Stimulated activated CD4-positive, alpha-beta T cell treated with anti-CD3 and anti-CD28 coated beads, TNF-alpha, amount 100 ng/mL, for 24 hours (primary cell): ENCODE measurements at places on chromosomes 7 and 10.

GRCh38 chr7:102175423-102176170, 111.1 kb upstream of the SH2B2 start:
- no peak for DNase-seq

DNA sequence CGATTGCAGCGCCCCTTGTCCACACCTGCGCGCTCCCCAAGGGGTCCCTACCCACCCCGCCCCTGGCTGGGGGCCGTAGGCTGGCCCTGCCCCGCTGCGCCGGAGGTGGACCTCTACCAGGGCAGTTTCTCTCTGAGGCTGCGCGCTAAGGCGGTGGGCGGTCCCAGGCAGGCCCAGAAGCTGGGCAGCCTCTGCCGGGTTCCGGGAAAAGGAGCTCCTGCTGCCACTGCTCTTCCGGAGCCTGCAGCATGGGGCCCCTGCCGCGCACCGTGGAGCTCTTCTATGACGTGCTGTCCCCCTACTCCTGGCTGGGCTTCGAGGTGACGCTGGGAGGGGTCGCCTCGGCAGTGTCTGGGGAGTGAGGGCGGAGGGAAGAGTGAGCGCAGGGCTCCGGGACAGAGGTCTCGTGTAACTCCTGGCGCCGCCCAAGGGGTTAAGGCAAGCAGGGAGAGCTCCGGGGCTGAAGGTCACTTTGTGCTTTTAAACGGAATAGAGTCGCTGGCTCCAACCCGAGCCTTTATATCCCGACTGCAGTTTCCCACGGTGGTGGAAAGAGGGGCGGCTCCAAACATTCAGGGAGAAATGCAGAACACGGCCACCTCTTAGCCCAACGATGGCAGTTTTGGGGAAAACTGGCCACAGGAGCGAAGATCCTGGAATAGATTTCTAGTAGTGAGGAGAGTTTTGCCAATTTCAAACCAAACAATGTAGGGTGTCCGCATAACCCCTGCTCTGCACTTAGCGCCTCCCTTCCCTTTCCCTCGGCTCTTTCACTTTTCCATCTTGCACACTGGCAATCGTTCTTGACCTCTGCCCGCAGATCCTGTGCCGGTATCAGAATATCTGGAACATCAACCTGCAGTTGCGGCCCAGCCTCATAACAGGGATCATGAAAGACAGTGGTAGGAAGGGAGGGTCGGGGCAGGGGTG, at the start of gene GSTK1:
TSS of gene GSTK1 (plus strand) at position 176 of the 930 bp plus-strand sequence. CDS start at position 249, 73 bp downstream.
- peak; percentile 71 for DNase-seq

DNA sequence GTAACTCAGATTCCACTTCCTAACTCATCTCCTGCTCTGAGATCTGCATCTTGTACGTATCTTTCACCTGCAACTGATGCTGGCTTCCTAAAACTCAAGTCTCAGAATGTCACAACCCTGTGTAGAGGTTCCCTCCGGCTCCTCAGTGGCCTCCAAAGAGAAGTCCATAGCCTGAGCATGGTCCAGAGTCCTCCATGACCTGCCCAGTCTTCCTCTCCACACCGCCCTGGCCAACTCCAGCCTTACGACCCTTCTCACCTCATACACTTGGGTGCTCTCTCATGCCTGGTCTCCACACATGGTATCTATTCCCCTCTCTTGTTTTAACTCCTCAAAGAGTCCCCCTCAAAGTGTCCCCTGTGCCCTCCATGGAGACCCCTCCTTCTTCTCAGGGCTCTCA, 41.9 kb downstream of the RAMP3 start:
- no peak for DNase-seq

GRCh38 chr10:72847681-72848080, 45.9 kb upstream of the OIT3 start:
- DNase-seq: no peak

DNA sequence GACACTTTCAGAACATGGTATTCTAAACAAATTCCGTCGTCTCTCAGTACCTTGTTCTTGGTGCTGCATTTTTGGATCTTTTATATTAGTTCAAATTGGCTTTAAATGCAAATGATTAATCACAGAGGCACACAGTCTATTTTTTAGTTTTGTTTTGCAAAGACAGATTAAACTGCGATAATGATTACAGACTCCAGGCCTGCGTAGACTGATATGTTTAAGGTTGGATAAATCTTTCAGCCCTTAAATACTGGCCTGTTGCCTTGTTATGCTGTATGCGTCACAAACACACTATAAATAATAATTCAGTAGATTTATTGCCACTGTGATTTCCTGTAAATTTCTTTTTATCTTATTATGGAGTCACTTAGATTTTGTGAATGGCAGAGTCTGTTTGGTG, 19.3 kb downstream of the CACNB2 start:
- DNase-seq: no peak

- DNase-seq: no peak
Observed at GRCh38 chr7:2706685-2707126, 18.7 kb downstream of the AMZ1 start.

- DNase-seq: no peak
Observed at GRCh38 chr10:121368347-121369025, 229.8 kb downstream of the FGFR2 start.

DNA sequence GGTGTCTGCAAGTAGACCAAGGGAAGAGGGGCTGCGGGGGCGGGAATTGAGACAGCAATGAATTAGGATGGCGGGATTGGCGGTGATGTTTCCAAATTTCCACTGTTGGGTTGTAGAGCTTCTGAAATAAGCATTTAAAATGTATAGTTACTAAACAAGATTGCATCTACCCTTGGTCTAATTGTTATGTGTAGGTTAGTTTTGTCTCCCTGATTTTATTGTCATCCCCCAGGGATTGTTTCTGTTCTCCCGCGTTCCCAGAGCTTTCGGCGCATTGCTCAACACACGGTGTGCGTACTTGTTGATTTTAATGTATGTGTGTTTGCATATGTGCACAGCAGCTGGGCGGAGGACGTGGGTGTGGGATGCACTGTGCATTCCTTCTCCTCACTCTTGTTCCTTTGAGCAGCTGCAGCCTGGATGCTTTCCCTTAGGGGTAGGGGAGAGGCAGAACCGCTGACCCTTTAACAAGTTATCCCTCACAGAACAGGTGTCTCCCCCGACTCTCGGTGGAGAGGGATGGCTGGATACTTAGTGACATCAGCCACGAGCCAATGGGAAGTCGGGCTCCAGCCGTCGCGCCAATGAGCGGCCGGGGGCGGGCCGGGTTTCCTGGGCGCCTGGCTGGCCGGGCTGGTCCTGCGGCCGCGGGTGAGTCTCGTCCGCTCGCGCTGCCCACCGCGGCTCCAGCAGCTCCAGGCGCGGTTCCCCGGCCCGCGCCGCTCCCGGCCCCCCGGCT, at the start of gene TSPAN33:
TSS of gene TSPAN33 (plus strand) at position 613 of the 739 bp plus-strand sequence. CDS start 274 bp downstream, outside the sequence.
- peak; percentile 72 for DNase-seq

DNA sequence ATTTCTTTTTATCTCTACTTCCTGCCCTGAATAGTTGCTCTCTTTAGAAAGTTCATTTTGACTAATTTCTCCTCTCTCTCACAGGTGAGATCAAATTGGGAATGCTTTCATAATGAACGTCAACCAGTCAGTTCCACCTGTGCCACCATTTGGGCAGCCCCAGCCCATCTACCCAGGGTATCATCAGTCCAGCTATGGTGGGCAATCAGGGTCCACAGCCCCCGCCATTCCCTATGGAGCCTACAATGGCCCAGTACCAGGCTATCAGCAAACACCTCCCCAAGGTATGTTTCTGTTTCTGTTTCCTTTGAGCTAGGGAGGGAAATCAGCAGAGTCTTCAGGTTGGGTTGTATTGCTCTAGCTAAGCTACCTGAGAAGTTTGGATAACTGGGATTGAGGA, 2.5 kb downstream of the SEC24C start:
- no peak for DNase-seq

GRCh38 chr7:33986951-33987947, 81.9 kb downstream of the BMPER start:
- DNase-seq: no peak

DNA sequence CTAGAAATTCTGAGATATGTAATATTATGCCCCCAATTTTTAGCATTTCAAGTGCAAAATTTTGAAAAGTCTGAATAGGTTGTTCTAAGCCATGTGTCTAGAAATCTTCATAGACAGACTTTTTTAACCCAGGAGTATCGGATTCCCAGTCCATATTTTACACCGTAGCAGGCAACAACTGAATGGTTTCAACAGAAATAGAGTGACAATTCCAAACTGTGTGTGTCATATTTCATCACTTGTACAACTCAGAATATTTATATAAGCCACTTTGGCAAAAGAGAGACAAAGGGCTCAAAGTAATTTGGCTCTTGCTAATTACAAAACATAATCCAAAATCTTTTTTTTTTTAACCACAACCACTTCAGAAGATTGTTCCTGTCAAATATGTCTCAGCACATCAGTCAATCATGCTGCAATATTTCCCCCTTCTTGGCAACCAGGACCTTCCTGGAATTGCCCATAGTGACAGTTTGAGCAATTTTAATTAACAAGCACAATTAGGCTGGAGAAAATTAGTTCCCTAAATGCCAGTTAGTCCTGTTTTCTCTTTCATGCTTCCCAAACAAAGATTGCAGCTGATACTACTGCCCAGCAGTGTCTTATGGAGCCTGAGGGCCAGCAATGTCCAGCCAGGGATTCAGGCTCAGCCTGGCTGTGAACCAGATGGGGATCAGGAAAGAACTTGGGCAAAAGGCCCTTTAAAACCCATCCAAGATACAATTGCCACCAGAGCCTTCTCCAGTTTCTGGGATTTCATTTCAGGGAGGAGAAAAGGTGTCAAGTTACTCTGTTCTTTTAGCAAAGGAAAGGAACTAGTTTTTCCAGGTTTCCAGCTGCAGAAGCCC, 533.3 kb upstream of the GHITM start:
- no peak for DNase-seq

GRCh38 chr7:116780966-116781365, 81.4 kb upstream of the CAPZA2 start:
- DNase-seq: no peak

GRCh38 chr10:35339942-35340341, 3.6 kb downstream of the CCNY start:
- DNase-seq: no peak

- no peak for DNase-seq
Observed at GRCh38 chr10:1211844-1212570, 155.8 kb downstream of the WDR37 start.

DNA sequence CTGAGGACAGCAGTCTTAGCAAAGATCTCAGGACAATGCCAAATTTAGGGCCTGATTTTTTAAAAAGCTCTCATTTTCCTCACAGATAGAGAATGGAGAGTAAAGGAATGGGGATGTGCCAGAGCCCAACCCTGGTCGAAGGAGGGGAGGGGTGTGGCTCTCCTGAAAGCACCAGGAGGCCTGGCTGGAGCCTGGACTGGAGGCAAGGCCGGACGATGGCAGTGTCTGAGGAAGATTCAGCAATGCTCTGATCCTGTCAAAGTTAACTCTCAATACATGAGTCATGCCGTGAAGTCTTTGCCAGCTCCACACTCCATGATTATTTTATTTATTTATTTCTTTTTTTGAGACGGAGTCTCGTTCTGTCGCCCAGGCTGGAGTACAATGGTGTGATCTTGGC, 108.3 kb downstream of the UPF2 start:
- DNase-seq: no peak

GRCh38 chr10:43036481-43037428, 40.1 kb upstream of the RET start:
- no peak for DNase-seq

DNA sequence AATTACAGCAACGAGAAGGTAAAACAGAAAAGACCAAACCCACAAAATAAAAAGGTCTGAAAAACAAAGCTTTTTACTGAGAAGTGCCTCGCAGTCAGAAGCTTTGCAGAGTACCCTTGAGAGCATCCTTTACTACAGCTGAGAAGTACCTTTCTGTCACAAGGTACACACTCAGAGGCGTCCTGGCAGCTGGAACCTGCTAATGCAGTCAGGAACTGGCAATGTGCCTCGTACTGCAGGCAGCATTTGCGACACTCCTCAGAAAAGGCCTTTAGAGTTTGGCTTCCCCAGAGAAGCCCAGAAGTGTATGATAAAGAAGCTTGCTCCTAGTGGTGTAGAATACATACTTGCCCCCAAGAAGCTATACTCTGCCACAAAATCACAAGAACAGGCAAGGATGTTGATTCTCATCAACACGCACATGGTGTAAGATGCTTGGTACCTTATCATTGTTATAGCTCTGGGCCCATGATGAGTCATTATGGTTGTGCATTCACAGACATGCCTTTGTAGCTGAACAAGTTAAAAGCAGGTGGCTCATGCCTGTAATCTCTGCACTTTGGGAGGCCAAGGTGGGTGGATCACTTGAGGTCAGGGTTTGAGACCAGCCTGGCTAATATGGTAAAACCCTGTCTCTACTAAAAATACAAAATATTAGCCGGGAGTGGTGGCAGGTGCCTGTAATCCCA, 2.0 kb upstream of the GTPBP4 start:
- no peak for DNase-seq

DNA sequence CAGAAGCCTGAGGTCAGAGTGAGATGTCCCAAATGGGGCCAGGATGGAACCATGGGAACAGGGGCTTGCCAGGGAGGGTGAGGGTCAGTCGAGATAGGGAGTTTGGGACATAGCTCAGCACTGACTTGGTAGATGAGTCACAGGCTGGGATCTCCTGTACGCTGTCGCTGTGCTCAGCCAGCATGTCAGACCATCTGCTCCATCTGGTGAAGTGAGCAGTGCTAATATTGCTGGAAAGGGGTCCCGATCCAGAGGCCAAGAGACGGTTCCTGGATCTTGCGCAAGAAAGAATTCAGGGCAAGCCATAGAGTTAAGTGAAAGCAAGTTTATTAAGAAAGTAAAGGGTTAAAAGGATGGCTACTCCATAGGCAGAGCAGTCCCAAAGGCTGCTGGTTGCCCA, 505.6 kb downstream of the GALNT17 start:
- no peak for DNase-seq

GRCh38 chr10:96570511-96570910, 16.3 kb downstream of the TM9SF3 start:
- DNase-seq: no peak

GRCh38 chr10:102492344-102492939, 10.1 kb downstream of the ACTR1A start:
- DNase-seq: no peak

GRCh38 chr10:133230387-133231195, 574 bp downstream of the UTF1 start:
- peak; percentile 16 for DNase-seq

DNA sequence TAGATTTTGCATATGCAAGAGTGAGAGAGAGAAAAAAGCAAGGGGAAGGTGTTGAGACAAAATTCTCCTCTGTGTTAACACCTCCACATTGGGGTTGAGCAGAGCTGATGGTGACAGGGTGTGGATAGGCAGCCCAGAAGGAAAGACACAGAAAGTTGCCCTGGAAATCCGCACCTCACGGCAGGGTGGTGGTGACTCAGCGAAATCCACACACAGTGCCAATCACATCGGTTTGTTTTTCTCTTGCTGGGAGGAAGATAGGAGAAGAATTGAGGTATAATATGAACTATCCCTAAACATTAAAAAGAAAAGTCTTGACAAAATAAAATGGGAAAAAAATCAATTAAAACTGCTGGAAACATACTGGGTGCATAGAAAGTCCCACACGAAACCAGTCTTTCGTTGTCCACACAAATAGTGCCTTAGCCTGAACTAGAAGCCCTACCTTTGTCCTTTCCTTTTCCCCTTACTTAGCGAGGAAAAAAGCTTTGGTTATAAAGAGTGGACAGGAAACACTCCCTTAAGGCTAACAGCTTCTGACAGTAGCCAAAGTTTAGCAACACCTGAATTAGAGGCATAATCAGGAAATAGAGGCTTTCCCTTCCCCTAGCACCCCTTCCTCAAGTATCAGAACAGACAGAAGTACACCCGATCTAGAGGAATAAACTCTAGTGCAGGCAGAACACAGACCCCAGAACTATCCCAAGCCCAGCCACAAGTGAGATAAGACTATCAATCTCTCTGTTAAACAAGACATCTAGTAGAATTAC, 39.2 kb upstream of the DNAJC1 start:
- no peak for DNase-seq
